ENCODE measurements at places on chromosomes 3 and 15.

DNA sequence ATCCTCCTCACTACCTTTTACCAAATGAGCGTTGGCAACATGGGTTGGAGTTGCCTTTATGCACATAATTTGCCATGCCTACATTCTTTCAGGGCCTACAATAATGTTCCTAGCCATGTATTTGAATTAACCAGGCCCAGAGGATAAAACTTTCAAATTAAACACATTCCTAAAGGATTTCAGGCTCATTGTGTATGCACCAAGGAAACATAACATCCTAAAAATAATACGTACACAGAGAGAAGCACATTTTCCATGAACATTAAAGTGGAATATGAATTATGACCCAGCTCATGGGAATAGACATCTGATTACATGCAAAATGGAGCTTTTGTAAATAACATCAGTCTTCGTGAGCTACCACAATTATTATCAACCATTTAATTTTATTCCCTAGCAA, 203.3 kb downstream of the RORA start:
- DNase-seq, result no peak

DNA sequence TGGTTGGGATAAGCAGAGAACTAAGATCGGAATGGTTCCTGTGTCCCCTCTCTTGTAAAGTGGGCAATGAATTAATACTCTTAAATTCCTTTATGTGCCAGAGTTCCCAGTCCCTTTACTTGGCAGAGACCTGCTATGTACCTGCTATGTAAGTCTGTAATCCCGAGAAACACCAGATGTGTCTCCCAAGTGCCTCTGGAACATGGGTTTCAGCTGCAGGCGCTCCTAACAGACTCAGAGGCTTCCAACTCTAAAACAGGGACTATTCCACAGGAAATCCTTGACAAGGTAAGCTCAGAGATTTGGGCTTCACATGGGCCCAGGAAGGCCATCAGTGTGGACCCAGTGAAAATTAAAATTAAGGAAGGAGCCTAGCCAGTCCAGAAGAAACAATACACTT, 117.7 kb upstream of the PLCL2 start:
- no peak for DNase-seq

GRCh38 chr3:133574260-133574881, 885 bp downstream of the CDV3 start:
- peak; percentile 74 for DNase-seq

- no peak for DNase-seq
Observed at GRCh38 chr15:29636140-29636539, 186.1 kb downstream of the TJP1 start.

GRCh38 chr15:29731865-29732264, 90.4 kb downstream of the TJP1 start:
- DNase-seq, result no peak

DNA sequence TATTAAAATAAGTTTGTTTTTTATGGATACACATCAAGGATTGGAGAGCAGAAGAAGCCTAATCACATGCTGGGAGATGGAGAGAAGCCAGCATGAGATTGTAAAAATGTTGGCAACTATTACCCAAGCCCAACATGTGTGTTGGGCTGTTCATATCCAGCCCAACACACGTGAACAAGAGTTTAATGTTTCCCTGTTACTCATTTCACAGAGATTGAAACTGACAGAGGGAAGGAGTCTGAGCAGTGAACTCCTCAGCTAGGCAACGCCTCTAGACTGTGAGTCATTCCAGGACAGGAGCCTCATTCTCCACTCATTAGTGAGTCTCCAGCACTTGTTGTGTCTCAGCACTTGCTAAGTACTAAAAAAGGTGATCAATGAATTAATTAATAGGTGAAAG, 43.2 kb upstream of the CMSS1 start:
- DNase-seq, result no peak

GRCh38 chr15:35753486-35753885, 207.5 kb upstream of the DPH6 start:
- no peak for DNase-seq

DNA sequence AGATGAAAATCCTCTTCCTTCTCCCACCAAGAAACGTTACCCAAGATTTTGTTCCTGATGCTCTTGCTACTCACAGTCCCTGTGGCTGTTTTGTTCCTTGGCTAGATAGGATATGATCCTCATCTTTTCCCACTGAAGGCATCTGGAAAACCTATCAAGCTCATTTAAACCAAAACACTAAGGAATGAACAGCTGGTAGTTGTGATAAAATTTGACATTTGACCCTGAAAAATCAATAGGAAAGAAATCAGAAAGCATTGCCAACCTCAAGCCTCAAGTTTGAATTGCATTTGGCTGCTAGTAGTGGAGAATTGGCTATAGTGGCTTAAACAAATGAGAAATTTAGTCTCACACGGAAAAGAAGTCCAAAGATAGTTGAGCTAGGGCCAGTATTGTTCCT, 170.6 kb upstream of the CHRM5 start:
- no peak for DNase-seq

GRCh38 chr15:25422021-25422420, 16.8 kb downstream of the UBE3A start:
- DNase-seq, result no peak

DNA sequence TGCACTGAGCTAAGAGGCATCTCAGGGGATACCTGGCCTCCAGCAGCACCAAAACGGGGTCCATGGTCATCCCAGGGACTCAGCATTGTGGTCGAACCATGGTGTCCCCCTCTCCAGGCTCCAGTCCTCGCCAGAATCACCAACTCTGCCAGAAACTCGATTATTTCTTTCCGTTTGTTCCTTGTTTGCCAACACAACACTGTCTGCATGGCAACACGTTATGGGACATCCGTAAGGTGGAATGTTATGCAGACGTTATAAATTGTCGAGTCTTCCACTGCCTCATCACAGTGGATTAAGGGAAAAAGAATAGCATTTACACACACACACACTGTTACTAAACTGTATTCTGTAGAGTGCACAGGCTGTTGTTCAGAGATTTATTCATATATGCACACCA, 52.5 kb upstream of the RPL32 start:
- no peak for DNase-seq

- no peak for DNase-seq
Observed at GRCh38 chr15:55008421-55008820, 188.3 kb downstream of the RSL24D1 start.

GRCh38 chr15:58639992-58640391, 109.5 kb downstream of the ADAM10 start:
- DNase-seq, result no peak

DNA sequence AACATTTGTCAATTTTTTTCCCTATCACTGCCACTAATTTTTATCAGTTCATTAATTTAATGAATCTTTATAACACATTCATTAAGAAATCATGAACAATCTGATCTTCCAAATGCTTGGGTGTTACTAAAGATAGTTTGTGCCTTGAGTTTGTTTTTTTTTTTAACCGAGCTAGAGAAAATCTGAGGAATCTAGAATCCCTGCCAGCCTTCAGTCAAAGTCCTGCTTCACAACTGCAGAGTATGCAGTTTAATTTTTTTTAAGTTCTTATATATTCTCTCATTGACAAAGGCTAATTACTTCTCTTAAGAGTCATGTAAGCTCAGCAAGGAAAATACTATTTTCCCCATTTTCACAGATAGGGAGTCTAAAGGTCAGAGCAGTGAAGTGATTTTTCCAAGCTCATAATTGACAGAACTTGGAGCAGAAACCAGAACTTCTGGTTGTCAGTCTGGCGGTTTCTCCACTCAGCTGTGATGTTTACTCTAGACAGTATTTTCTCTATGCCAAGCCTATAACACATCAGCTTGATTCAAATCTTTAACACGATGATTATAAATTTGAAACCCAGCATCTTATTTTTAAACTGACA, 55.7 kb downstream of the TNIK start:
- no peak for DNase-seq

- no peak for DNase-seq
Observed at GRCh38 chr3:27360113-27361078, 8.8 kb downstream of the NEK10 start.

DNA sequence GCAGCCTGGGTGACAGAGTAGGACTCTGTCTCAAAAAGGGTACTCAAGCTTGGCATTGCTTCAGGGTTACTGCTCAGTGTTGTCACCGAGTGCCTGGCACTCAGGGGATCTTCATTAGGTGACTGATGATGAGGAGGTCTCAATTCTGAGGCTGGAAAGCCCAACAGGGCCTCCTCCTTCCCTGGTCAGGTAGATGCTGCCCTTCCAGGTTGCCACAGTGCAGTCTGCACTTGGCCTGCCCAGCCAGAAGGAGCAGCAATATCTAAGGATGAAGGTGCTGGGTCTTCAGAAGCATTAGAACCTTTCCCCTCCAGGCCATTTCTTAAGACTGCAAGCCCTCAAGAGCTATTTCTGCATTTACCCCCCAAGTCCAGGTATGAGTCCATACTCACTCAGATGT, 42.0 kb downstream of the PGPEP1L start:
- no peak for DNase-seq

- no peak for DNase-seq
Observed at GRCh38 chr15:58224068-58224467, 85.9 kb downstream of the AQP9 start.

- no peak for DNase-seq
Observed at GRCh38 chr3:139289860-139290524, 53.8 kb upstream of the MRPS22 start.

GRCh38 chr3:172354931-172355499, 93.2 kb downstream of the GHSR start:
- no peak for DNase-seq

GRCh38 chr15:41792000-41792637, 17.8 kb downstream of the MAPKBP1 start:
- no peak for DNase-seq

DNA sequence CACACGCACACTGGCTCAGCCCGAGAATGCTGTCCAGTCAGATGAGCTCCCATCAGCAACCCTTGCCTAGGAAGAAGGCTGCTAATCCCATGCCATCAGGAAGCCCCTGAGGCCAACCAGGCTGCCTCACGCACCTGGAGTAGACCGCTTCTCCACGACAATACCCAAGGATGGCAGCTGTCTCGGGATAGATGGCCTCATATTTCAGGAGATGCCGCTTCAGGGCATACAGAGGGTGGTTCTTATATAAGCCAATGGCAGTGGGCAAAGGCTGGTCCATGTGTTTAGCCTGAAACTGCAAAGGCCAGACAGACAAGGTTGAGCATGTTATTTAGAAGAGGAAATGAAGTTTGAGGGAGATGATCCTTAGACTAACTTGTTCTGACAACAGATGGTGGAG, 22.2 kb downstream of the XPC start:
- DNase-seq, result no peak

- DNase-seq, result no peak
Observed at GRCh38 chr15:26864664-26865191, 2.1 kb upstream of the GABRA5 start.

- DNase-seq, result no peak
Observed at GRCh38 chr15:65183865-65184159, 1.3 kb downstream of the CLPX start.

All from stimulated activated CD8-positive, alpha-beta memory T cell treated with anti-CD3 and anti-CD28 coated beads, Interleukin-7, amount 100 ng/mL, for 4 hours (primary cell).